ENCODE measurements at places on chromosomes 11 and 22. TPM values are rescaled to one million over a fixed set of nuclear protein-coding genes. Genes with fewer than 3 reads are reported as not detected.

The KRTAP5-9 gene
- 0.35 TPM for total RNA-seq

DNA sequence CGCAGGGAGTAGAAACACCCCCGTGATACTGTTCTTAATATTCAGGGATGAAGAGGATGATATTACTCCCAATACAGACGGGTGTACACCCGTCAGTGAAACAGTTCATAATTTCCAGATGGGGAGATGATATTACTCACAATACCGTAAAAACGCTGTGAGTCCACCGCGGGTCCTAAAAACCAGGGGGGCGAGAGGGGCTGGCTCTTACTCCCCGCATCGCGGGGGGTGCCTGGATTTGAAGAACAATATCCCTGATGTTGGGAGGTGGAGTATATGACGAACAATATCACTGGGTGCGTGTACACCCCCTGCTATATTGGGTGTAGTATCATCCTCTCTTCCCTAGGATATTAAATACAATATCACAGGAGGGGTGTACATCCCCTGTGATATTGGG lies 20.5 kb upstream of the APOL5 start:
- no peak for DNase-seq

- no peak for DNase-seq
Measured at GRCh38 chr11:65579291-65579690, 3.4 kb downstream of the EHBP1L1 start.

DNA sequence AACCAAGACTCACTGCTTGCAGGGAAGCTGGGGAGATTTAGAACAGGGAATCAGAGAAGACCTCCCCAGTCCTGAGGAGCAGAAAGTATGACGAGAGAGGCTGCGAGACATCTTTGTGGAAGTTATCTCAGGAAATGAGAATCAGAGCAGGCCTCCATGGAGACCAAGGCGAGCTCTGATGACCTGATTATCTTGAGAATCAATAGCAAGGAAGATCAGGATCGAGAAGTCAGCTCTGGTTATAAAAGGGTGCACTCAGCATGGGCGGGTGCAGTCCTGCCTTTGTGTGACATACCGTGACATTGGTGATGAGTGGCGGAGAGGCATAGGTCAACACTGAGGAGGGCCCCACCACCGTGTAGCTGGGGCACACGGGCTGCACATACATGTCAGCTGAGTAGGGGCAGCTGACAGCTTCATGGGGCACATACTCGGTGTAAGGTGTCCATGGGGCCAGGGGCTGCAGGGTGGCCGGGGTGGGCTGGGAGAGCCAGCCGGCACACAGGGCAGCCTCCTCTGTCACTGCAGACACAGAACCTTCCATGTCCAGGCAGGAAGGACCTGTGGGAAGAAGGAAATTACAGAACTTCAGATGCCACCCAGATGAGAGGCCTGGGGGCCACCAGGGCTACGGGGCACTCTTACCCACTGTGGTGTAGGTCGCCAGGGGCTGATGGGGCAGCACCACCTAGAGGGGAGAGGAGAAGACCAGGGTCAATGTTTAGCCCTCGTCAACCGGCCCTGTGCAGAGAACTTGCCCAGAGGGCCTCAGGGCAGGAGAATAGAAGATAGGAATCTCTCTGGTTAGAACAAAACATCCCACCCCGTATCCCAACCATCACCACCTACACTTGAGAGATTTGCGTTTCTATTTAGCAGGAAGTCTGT lies 21.7 kb downstream of the POU2AF1 start:
- DNase-seq = no peak
